HT1080 (cell line): ENCODE measurements at places on chromosomes 2 and 18.

GRCh38 chr2:96396095-96396494 lies 60.5 kb downstream of the NCAPH start:
- DNase-seq: no peak

GRCh38 chr2:217707131-217707611 lies 295.6 kb downstream of the TNS1 start:
- peak; percentile 60 for DNase-seq

DNA sequence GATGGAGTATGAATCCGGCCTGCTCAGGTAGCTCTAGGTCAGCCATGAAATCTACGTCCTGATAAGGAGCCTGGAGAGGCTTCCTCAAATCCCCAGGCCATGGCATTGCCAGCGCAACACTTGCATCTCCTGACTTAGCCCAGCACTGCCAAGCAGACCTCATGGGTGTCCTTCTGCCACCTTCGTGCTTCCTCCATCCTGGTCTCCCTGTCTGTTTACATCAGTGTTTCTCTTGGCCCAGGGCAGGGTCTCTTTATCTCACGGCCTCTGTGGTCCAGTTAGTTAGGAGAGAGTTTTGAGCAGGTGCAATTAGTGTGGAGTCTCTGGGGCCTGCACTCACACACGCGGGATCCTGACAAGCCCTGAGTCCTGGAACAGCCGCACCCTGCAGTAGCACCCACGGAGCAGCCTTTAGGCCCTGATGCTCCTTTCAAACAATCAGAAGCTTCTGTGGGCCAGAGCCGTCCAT lies 193.1 kb upstream of the ARL4C start:
- no peak for DNase-seq

DNA sequence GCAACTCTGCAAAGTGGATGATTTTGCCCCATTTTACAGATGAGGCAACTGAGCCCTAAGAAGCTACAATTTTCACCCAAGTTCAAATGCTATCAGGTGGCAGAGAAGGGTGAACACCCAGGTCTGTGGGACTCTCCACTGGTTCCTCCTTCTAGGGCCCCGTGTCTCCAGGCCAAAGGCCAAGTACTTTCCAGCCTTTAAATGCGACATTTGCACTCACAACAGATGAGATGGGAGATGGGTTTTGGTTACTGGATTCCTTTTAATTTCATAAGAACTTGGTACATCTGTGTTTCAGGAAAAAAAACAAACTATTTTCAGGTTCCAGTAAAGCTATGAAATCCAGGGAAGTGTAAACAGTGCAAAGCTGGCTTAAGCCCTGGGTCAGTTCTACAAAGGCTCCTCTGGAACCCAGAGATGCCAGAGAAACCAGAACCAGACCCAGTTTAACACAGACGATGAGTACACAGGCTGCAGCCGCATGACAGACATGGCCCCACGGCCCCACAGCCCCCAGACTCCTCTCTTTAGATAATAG lies 361.7 kb downstream of the ANAPC1 start:
- no peak for DNase-seq

DNA sequence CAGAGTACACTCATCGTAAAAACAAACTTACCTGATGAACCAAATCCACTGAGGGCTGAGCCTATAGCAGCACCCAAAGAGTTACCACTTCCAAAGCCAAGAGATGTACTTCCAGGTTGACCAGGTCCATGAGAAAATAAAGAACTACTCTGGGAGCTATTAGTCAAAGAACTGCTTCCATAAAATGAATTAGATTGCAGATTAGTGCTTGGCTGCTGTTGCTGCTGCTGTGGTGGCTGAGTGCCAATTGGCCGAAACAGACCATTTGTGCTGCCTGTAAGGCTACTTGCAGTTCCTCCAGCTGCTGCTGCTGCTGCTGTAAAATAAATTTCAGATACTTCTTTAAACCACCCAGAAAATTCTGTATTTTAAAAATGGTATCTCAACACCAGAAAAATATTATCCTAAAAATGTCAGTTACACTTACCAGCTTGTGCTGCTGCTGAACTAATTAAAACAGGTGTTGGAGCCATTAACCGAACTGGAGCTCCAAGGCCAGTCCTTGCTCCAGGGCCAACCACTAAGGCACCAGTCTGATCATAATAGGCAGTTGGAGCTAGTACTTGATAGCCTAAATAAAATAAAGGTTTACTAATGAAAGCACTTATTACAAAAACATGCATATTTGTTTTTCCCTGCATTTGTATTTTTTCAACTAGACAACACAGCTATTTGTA lies 58.1 kb upstream of the SDC1 start:
- DNase-seq: no peak

- no peak for DNase-seq
These were observed 40.5 kb downstream of the ST8SIA5 start for GRCh38 chr18:46716336-46716735.
